ENCODE measurements at places on chromosomes 7 and 10.

DNA sequence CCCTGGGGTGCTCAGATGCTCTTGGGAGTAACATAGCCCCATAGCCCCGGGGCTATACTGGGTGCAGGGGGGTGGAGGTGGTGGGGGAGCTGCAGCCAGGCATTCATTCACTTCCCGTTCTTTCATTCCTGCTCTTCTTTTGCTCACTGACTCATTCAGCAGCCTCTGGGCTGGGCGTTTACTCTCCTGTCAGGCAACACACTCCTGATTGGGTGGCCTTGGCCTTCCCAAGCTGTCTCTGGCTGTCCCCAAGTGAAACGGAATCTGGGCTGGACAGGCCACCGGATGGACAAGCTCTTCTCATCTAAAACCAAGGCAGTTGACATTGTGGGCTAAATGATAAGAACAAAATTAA lies 34.6 kb downstream of the CHST3 start:
- no peak for DNase-seq

- DNase-seq = no peak
Measured at GRCh38 chr7:91582799-91583477, 297.6 kb downstream of the MTERF1 start.

- DNase-seq = no peak
Measured at GRCh38 chr7:155954550-155955366, 142.5 kb upstream of the SHH start.

- DNase-seq = no peak
Measured at GRCh38 chr7:151715666-151716315, 161.1 kb downstream of the PRKAG2 start.

DNA sequence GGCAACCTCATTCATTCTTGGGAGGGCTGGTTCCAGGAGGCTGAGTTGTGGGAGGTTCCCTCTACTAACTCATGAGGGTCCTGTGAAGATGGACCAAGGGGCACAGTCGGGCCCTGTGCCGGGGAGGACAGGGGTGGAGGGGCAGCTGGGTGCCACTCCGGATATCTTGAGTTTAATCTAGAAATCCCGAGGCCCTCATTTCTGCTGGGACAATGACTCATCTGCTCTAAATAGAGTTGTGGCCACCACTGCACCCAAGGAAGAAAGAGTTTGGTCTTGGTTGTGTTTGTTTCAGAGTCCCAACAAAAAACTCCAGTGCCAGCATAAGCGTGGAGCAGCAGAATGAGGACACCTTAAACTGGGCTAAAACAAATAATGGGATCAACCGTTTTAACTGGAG lies 82.4 kb downstream of the EBF3 start:
- no peak for DNase-seq

DNA sequence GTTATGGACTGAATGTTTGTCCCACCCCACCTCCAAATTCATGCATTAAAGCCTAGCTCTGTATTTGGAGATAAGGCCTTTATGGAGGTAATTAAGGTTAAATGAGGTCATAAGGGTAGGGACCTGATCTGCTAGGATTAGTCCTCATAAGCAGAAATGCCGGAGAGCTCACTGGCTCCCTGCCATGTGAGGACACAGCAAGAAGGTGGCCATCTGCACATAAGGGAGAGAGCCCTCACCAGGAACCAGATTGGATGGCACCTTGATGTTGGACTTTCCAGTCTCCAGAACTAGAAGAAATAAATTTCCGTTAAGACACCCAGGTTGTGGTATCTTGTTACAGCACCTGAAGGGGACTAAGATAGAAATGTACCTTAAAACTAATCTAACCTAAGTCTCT lies 816.1 kb upstream of the C7orf33 start:
- DNase-seq = no peak

DNA sequence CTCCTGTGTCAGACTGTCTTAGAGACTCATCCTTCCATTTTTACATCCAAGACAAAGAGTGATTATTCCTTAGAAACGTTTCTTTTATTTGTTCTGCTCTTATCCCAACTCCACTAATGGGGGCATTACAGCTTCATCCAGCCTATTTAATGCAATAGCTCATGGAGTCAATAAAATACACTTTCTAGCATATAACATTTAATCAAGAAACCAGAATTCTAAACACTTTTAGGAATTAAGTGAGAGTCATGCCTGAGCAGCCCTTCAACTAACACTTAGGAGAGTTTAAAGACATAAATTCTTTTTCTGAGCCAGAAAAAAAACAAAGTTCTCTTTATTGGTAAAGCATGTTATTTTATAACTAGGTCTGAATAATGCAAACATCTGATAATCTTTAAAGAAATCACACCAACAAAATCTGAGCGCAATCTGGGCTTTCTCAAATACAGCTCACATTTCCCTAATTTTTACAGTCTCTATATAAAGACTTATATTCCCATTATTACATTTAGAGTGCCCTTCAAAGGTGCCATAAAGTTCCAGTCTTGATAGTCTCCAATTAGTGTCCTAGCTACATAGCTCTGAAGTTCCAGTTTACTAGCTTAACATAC lies 361.7 kb upstream of the HPS1 start:
- DNase-seq = no peak

GRCh38 chr10:1152386-1153250 lies 96.4 kb downstream of the WDR37 start:
- DNase-seq = no peak

- no peak for DNase-seq
Measured at GRCh38 chr7:140638173-140638791, 2.3 kb downstream of the DENND2A start.

GRCh38 chr7:82375713-82376112 lies 67.9 kb downstream of the CACNA2D1 start:
- no peak for DNase-seq

Measured in thymus (tissue), 14 donors.